NCI-H1417 treated with DMSO at 0.1 percent for 48 hours (cell line): ENCODE measurements at places on chromosomes 3 and 15.

GRCh38 chr3:94568041-94568440 lies 505.2 kb downstream of the NSUN3 start:
- no peak for DNase-seq

DNA sequence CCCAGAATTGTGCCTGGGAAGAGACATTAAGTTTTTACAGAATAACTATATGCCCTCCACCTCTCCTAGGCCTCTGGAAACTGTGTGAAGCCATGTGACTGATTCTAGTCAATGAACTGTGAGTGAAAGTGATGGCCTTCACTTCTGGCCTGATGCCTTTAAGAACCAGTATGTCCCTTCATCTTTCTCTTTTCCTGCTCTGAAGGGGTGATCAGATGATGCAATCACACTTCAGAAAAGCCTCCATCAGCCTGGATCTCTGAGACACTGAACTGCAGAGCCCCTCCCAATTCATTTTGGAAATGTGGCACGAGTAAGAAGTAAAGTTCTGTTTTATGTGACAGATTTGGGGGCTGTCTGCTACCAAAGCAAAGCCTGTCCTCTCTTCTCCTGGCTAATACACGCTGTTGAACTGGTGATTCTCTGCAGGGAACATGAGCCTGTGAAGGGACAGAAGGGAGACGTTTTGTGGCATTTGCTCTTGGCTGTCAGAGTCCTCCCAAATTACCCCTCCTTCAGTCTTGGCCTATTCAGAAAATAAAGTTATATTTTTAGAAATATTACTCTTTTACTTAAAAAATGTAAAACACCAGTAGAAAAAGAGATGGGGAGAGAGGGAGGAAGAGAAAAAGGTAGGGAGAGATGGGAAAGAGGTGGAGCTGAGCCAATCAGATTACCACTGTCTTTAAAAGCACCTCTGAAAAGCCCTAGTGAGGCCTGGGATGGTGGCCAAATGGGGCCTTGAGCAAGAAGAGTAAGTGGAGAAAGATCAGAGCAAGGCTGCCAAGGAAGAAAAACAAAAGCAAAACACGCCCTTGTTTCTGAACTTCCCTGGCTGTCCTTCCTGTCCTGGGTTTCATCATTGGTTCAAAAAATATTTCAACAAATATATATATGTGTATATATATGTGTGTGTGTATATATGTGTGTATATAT lies 40.9 kb upstream of the RYK start:
- DNase-seq: no peak

DNA sequence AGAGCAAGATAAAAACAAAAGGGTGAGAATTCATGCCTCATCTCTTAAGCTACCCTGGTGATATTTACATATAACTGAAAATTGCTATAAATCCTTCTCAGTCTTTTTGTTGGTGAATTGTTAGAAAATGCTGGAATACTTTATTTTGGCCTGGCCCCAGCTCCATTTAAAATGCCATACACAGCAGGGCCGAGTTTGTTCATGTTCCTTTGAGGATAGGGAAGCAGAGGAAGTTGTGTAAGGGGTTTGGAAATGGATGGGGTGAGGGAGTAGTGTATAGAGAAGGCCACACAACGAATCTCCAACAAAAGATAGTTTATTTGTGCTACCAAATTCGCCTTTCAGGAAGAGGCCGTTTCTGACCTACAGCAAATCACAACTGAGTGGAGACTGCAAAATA lies 78.6 kb upstream of the ADAMTS9 start:
- DNase-seq: no peak

GRCh38 chr15:41794081-41794480 lies 19.8 kb downstream of the MAPKBP1 start:
- DNase-seq: no peak

GRCh38 chr3:18825665-18826064 lies 322.6 kb upstream of the KCNH8 start:
- no peak for DNase-seq

DNA sequence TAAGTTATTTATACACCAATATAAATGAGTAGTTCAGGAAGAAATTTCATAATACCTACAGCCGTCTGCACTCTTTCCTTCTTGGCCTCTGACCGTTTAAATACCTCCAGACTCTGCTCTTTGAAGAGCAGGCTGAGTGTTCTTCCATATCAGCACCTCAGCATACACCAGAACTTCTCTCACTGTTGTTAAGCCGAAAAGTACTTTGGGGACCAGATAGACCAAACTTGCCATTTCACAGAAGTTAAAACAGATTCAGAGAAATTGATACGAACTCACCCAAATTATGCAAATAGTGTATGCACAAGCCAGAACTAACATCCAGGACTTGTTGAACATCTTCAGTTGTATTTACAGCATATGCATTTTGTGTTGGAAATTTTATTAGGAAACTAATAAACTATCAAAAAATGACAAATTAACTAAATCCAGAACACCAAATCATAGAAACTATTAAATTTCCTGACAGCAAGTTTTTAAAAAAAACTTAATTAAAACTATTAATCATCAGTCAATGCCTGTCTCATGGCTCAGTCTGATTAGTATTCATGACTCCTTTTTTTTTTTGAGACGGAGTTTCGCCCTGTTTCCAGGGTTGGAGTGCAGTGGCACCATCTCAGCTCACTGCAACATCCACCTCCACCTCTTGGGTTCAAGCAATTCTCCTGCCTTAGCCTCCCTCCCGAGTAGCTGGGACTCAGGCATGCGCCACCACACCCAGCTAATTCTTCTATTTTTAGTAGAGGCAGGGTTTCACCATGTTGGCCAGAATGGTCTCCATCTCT lies 24.1 kb downstream of the CGGBP1 start:
- DNase-seq: no peak

- no peak for DNase-seq
These were observed 536 bp downstream of the WDR73 start for GRCh38 chr15:84653584-84653909.

- no peak for DNase-seq
These were observed 67.7 kb downstream of the KLHL25 start for GRCh38 chr15:85727068-85727467.

- DNase-seq: no peak
These were observed 19.8 kb downstream of the C3orf62 start for GRCh38 chr3:49257187-49257586.

GRCh38 chr3:15283702-15284101 lies 48.7 kb downstream of the SH3BP5 start:
- DNase-seq: no peak

DNA sequence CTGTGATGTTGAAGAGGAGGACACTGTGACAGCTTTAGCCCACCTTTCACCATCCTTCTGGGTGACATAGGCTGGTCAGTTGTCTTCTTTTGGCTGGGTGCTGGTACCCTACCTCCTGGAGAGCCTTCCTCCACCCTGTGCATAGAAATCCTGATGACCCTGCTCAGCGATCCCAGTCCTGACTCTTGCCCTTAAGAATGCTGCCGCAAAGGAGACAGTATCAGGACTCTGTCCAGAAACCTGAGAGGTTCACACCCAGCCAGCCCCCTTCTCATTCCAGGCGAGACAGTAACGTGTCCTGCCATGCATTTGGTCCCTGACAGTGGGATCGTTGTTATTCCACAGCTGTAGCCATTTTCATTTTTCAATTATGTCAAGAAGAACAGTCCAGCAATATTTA lies 312.8 kb upstream of the CHRM5 start:
- DNase-seq: no peak

GRCh38 chr3:126349071-126349470 lies 8.1 kb downstream of the KLF15 start:
- no peak for DNase-seq

- DNase-seq: no peak
These were observed 367.4 kb downstream of the IL20RB start for GRCh38 chr3:137325170-137325569.

GRCh38 chr3:177145954-177146353 lies 51.3 kb downstream of the TBL1XR1 start:
- no peak for DNase-seq
